ENCODE measurements at places on chromosomes 7 and 10.

DNA sequence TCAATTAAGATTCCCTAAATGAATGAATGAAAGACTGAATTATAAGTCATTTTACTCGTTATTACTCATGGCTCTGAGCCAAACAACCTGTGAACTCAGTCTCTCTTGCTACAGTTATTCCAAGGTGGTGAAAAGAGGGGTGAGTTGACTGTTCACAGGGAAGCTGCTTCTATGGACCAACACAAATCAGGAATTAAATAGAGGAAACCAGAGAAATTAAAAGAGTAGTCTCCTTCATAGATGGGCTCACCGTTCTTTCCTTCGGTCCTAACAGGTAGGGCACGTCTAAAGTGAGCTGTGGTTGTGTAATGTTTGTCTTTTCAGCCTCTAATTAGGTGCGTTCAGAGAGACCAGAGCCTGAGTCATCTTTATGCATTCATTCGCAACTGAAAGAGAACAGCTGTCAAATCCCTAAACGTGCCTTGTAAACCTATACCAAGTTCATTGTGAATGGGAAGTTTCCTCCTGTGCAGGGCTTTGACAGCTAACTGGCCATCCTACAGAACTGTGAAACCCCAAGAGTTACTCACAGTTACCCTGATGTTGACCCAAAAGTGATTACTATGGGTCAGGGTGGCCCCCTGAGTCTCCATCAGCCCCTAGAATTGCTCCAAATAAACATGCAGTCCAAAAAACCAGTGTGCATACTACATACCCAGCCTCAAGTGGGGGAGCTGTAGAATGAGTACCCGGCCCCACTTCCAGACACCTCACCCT is 18.2 kb upstream of the C10orf53 start:
- DNase-seq = no peak

DNA sequence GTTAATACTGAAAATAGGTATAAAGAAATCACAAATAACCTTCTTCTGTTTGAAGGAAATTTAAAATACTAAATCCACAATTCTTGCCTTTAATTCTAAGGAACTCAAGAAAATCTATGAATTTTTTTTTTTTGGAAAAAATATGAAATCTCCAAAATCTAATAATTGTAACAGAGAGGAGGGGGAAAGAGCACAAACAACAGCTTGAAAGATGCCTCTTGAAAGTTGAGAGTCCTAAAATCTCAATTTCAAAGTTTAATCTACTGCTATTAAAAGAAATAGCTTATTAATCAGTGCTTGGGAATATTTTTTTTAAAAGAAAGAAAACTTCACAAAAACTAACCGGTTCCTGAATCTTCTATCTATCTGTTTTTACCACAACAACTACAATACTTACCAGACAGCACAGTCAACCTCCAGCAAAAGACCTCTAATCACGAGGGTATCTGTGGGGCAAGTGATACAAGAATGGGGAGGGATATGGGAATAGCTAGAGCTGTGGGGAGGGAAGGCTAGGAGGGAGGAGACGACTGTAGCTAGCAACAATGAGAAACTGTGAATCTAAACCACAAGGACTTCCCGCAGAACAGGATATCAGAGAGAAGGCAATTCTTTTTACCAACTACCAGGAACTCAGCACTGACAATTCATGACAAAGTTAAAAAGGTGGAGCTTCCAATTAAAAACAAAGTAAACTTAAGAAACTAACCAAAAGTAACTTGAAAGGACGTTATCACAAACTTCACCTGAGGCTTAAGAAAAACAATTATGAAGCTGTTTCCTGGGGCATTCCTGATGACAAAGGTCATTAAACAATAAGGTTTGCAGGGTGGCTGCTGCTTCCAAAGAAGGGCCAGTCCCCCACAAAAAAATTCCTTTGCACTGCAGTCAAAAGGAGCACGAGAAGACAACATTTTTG is at the start of gene USP54:
Gene USP54, minus strand, starts transcription at position 462 of the 919 bp plus-strand sequence. CDS start 15,684 bp downstream, outside the sequence.
- DNase-seq = peak; percentile 11

DNA sequence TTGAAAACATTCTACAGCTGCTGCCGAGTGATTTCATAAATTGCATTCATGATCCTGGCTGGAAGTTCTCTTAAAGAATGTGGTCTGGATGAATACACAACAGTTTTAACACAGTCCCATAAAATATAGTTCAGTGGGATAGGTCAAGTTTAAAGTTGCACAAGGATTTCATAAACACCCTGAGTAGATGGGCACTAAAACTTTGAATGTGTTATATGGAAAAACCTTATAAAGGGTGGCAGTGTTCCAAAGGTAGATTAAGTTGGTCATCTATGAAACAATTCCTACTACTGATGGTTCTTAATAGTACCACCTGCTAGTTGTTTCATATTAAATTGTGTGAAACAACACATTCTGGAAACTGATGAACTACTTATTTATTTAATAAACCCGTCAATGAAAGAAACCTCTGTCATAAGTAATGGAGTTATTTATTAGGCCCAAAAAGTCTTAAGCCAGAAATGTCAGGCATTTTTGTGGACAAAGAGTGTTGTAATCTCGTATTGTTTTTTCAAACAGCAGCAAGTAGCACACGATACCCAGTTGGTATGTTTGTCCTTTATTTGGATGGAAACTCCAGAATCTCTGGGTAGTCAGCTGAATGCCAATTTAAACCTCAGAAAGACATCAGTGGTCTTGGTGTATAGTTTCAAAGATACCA is 14.3 kb upstream of the RPA3 start:
- DNase-seq = no peak

DNA sequence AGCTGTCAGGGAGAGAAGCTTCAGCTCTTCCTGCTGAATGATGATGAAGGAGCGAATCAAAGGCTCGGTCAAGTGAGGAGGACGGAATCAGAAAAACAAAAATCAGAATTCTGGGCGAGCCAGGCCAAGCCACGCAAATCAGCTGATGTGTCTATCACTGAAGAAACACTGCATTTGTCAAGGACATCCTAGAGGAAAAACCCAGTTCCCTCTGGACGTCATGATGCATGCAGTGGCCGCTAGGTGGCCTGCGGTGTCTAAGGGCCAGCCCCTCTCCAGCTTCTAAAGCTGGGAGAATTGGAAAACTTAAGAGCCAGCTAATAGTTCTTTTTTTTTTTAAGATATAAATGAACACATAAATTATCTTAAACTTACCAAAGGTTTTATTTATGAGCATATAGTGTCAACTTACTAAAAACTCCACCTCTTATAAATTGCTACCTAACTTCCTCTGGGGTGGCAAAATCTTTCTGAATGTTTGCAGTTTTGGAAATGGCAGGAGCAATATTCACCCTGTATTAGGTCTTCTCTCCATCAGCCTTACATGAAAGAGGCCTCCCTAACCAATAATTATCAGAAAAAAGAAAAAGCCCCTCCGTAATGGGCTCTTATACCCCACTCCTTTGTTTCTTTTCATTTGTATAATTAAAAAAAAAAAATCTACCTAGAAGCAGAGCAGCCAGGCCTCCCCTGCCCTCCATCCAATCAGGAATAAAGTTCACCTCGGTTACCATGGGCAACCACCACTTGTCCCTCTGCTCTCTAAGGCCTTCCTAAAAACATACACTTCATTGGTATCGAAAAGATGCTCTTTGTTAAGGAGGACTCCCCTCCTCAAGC is 186.8 kb downstream of the USP6NL start:
- peak; percentile 42 for DNase-seq

DNA sequence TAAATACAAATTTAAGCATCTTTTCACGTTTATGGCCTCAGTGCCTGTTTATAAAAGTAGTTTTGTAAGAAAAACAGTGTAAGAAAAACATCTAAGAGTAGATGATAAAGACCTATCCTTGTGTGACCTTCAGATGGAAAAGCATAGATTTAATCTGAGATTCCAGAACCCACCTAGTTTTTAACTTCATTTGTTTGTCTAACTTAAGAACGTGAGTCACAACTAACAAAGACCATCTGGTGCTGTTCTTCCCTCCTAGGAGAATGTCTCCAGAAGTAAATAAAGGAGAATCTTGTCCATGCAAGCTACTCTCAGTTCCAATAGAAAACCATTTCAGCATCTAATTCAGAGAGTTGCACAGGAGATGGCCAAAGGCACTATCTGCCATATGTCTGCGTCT is 265.4 kb upstream of the C7orf33 start:
- no peak for DNase-seq

DNA sequence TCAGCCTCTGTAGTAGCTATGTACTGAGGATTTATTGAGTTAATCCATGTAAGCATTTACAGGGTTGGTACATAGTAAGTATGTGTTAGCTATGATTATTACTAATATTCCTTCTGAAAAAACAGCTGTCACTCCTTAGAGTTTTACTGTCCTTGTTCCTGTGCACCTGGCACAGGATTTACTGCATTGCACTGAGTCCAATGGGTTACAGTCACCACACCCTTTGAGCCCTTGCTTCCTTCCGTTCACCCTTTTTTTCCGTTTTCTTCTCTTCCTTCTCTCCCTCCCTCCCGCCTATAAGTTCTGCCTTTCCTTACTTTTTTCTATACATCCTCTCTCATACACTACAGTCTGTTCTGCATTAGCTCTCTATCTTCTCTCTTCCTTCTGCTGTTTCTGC is 12.5 kb upstream of the CDK6 start:
- DNase-seq = no peak

GRCh38 chr7:11427686-11428273 is 404.2 kb downstream of the THSD7A start:
- DNase-seq = peak; percentile 29

DNA sequence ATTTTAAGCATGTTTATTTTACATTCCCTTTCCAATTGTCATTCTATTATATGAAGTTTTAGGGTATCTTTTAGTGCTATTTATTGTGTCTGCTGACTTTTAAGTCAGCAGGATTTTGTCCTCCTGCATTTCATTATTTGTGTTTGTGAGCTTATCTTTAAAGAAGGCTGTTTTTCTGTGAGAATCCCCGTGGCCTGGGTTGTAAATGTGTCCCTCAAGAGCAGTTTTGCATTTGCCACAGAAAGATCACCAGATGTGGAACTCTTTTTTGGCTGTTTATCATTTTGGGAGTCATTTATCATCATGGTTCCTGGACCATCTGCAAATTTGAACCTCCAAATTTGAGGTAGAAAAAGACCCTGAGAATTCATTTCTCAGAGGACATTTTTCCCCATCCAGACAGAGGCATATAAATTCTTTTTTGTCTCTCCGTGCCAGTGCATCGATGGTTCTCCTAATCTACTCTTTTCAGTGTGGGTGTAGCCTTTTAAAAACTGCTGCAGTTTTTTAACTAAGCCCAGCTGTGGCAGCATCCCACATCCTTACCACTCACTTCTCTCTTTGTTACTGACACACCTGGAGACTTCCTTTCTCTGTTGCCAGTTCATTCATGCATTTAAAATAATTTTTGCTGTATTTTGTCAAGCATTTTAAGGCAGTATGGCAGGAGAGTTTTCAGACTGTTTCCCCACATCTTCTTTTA is 20.1 kb upstream of the MTURN start:
- no peak for DNase-seq

- peak; percentile 45 for DNase-seq
Measured at GRCh38 chr10:22321924-22322640, 1.2 kb downstream of the BMI1 start.

DNA sequence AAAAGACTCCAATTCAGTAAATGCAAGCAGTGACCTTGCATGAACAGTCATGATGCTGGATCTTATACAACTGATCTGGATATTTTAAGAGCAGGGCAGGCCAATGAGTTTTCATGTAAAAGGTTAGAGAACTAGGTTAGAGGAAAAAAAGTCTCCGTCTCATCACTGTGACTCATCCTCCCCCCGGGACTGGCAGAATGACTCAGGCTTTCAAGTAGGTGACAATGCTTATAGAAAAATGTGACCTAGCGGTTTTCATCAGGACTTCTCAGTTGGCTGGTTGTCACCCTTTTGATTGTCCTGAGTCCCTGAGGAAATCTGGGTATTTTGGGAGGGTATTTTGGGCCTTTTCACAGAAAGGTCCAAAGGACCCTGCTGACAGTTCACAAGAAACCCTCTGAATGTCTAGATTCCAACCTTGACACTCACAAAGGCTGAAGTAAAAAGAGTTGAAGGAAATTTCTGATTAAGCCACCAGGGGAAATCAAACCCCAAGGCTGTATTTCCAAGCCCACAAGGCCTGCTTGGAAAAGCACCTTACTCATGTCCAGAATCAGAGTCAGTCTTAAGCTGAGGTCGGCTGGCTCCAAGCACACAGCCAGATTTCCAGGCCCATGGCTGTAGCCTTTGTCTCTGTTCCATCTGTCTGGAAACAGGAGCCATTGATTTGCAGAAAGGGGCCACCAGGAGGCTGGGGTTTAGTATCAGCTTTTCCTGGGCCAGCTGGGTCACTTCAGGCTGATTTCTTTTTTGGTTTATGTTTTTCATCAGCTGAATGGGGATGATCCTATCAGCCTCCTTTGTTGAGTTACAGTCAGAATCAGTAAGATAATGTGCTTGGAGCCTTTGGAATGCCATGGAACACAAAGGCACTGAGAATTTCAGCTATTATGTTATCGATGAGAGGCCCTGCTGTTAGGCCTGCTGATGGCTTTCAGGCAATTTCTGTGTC is 226.4 kb upstream of the HABP2 start:
- no peak for DNase-seq

- peak; percentile 87 for DNase-seq
Measured at GRCh38 chr10:125123476-125124114, 36.8 kb downstream of the CTBP2 start.

- DNase-seq = no peak
Measured at GRCh38 chr10:110171032-110171431, 36.4 kb upstream of the MXI1 start.

GRCh38 chr7:8290645-8291308 is 28.8 kb upstream of the ICA1 start:
- DNase-seq = no peak

GRCh38 chr7:120792091-120792860 is 65.7 kb downstream of the TSPAN12 start:
- peak; percentile 79 for DNase-seq

GRCh38 chr10:30028006-30028737 is 31.2 kb downstream of the JCAD start:
- DNase-seq = peak; percentile 35

- no peak for DNase-seq
Measured at GRCh38 chr10:130986846-130987245, 324.7 kb downstream of the TCERG1L start.

DNA sequence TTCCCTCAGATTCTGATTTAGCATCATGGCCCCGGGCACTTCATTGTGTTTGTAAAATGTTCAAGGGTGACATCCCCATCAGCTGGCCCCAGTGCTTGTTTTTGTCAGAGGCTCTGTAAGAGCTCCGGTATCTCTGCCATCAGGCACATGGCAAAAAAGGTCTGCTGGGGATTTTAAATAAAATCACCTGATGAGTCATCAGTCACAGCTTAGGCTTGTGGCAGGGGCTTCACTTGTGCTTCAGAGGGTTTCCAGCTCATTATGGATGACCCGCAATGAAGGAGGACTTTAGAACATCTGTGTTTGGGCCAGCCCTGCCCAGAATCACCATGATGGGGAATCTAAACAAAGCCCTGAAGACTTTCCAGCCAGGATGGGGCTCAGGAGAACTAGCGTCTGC is 259.9 kb downstream of the ZEB1 start:
- DNase-seq = no peak

GRCh38 chr7:51065766-51066165 is 250.8 kb downstream of the COBL start:
- DNase-seq = no peak

All from heart right ventricle (tissue), 16 donors.